Left ventricle myocardium inferior (tissue), 1 donor: ENCODE measurements at places on chromosomes 7 and 10. TPM values are rescaled to one million over a fixed set of nuclear protein-coding genes. Genes with fewer than 3 reads are reported as not detected.

Gene GLI3
- total RNA-seq: 5.5 TPM

GRCh38 chr7:155394413-155394812 lies 63.5 kb upstream of the EN2 start:
- no peak for DNase-seq

GRCh38 chr7:39547336-39547735 lies 18.9 kb upstream of the YAE1 start:
- DNase-seq: no peak

- no peak for DNase-seq
Observed at GRCh38 chr7:151993977-151994676, 31.3 kb upstream of the GALNT11 start.

DNA sequence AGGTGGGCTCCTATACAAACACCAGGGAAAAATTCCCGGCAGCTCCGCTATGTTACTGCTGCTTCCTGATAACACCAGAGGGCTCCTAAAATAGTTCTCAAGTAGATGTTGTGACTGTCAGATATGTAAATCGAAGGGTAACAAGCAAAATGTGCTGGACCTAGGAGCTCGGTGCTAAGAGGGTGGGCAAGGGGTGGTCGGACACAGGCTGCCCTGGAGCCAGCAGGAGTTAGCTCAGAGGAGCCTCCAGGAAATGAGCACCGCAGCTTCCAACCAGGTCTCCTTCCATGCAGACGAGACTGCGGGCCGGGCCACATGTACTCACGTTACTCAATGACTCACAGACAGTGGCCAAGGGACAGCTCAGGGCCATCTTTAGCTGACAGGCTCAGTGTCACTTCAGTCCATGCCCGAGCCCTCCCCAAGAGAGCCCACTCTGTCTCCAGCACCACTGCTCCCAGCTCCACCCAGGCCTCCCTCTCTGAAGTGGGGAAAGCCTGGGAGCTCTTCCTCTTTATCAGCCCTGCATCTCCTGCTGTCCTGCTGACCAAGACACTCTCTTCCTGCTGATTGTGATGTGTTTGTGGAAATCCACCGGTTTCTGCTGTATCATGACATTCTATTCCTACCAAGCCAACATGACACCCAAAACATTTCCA lies 37.2 kb upstream of the TMEM273 start:
- no peak for DNase-seq

DNA sequence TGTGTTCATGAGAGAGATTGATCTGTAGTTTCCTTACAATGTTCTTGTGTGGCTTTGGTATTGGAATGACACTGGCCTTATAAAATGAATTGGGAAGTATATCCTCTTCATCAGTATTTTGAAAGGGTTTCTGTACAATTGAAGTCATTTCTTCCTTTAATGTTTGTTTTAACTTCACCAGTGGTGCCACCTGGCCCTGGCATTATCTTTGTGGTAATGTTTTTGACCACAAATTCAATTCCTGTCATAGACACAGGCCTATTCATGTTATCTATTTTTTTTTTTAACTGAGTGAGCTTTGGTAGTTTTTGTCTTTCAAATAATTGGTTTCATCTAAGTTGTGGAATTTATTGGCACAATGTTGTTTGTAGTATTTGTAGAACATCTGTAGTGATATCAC lies 127.7 kb downstream of the CDK14 start:
- no peak for DNase-seq
